ENCODE measurements at places on chromosomes 3 and 15. TPM values are rescaled to one million over a fixed set of nuclear protein-coding genes. Genes with fewer than 3 reads are reported as not detected.

Gene CTXND1
- 3.2 TPM for total RNA-seq

Gene CNTN3
- total RNA-seq, result 5.2 TPM

Gene CILP
- total RNA-seq, result 7.8 TPM

Gene SERINC4
- total RNA-seq, result not detected

Gene ZPLD1
- total RNA-seq, result not detected

- DNase-seq, result no peak
These were observed 29.0 kb downstream of the AQP9 start for GRCh38 chr15:58167095-58167691.

Gene GDPGP1
- total RNA-seq, result 13.8 TPM

- no peak for DNase-seq
These were observed 492.4 kb upstream of the FRG2C start for GRCh38 chr3:75171630-75172230.

DNA sequence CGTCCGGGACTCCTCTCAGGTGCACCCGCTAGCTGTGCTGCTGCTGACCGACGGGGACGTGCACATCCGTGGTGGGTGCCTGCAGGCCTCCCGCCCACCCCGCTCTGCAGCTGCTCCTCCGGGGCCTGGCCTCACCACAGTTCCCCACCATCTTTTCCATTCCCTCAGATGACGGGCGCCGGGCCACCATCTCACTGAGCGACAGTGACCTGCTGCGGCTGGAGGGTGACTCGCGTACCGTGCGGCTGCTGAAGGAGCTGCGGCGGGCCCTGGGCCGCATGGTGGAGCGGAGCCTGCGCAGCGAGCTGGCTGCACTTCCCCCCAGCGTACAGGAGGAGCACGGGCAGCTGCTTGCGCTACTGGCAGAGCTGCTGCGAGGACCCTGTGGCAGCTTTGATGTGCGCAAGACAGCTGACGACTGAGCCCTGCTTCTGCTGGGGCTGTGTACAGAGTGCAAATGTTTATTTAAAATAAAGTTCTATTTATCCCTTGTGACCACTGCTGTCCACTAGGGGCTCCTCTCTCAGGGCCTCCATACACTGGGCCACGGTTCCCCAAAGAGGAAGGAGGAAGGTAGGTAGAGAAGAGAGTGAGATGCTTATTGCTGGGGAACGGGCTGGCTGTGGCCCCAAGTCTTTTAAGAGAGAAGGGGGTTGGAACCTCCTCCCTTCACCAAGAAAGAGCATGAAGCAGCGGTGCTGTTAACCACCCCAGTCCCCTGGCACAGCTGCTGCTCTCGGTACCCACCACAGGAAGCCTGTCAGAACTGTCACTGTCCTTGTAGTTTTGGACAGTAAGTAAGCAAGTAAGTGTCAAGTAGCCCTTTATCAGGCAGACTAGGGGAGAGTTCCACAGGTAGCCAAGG lies 47.0 kb downstream of the DHX30 start:
- DNase-seq, result no peak

Gene GOLGA6L7
- not detected for total RNA-seq

Gene RRP9
- total RNA-seq, result 8.2 TPM

All from left ventricle myocardium superior (tissue), 1 donor.